Tibial artery (tissue), 4 donors: ENCODE measurements at places on chromosomes 6 and 20.

GRCh38 chr6:144027932-144028587 lies 20.0 kb upstream of the PLAGL1 start:
- DNase-seq: no peak

- DNase-seq: no peak
Observed at GRCh38 chr6:1697688-1698351, 88.1 kb downstream of the FOXC1 start.

GRCh38 chr6:9830808-9831207 lies 584.1 kb downstream of the TFAP2A start:
- no peak for DNase-seq

GRCh38 chr6:14273191-14273590 lies 155.6 kb downstream of the CD83 start:
- DNase-seq: no peak

DNA sequence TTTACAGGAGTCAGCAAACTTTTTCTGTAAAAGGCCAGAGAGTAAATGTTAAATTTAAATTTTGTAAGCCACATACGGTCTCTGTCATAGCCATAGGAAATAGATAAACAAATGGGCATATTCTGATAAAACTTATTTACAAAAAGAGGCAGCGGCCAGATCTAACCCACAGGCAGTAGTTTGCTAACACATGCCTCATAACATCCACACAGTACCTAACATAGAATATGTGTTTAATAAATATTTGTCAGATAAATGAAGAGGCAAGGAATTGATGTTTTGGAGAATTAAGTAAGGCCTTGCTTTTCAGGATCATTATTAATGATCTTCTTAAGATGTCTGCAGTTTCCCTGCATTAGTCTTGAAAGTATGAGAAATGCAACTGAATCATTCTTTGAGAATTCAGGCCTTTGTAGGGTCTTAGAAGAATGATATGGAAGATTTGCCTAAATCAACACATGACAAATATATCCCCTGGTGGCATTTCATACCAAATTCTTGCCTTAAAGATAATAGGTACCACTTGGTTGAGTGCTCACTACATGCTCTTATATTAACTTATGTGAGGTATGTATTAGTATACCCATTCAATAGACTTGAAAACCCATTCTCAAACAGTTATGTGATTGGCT lies 39.3 kb upstream of the TRAM2 start:
- no peak for DNase-seq

DNA sequence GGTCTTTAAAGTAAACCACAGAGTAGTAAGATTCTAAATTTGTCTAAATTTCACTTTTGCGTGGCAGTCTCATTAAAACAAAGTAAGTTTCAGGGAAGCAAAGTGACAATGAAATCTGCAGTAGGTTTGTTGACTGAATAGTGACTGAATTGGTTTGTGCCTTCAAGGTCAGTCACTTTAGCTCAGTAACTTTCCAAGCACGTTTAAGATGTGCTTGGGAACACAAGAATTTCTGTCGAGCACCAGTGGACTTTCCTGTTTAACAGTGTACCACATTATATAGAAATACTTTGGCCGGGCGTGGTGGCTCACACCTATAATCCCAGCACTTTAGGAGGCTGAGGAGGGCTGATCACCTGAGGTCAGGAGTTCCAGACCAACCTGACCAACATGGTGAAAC lies 1.7 kb upstream of the CD24 start:
- no peak for DNase-seq

- no peak for DNase-seq
Observed at GRCh38 chr20:34367155-34367554, 4.1 kb downstream of the ITCH start.

DNA sequence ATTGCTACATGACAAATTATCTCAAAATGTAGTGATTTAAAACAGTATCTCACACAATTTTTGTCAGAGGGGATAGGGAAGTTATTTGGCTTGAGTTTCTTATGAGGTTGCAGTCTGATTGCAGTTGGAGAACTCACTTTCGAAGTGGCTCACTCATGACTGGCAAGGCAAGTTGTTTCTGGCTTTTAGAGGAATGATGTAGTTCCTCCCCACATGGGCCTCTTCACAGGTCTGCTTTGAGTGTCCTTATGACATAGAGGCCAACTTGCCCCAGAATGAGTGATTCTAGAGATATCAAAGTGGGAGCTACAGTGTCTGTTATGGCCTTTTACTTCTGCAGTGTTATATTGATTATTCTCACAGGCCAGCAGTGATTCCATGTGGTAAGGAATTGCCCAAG lies 6.1 kb downstream of the DOP1A start:
- DNase-seq: no peak

DNA sequence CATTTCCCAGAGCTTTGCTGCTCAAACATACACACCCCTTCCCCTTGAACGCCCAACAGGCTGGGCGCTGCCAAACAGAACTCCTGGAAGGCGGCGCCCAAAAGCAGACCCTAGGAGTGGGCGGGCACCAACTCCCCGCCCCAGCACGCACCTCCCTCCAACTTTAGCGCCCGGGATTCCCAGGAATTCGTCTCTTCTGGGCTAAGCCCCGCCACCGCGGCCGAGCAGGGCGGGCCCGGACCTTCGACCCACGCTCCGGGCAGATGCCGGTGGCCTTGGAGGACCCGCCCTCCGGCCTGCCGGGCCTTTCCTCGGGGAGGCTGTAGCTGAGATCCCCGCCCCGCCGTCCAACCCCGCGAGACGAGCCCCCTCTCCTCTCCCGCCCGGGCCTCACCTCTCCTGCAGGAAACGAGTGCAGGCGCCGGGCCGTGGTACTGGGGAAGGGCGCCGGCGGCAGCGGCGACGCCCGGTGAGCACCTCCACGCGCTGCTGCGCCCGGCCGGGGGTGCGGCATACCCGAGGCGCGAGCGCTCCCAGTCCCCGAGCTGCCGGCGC lies 659 bp downstream of the MCUR1 start:
- peak; percentile 41 for DNase-seq

DNA sequence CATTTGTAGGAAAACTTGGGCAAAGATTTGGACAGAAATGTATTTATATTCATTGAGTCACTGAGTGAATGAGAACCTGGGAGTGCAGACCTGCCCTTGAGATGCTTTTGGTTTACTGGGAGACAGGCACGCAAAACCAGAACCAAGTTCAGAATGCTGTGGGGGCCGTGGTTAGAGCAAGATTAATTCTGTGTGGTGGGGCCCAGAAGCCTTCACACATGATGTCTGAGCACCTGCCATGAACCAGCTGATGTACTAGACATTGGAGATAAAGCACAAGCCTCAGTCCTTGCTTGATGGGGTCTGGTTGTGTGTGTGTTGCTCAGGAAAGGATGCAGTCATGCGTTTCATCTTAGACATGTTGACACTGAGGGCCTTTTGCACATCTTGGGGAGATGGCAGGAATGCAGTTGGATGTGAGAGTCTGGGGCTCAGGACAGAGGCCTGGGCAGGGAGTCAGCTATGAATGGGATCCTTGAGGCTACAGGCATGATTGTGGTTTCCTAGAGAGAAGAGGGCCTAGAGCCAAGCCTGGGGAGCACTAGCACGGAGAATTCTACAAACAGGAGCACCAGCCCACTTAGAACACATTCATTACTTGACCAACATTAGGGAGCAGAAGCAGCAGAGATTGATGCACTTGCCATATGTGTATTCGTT lies 114.3 kb upstream of the TMEM181 start:
- no peak for DNase-seq

DNA sequence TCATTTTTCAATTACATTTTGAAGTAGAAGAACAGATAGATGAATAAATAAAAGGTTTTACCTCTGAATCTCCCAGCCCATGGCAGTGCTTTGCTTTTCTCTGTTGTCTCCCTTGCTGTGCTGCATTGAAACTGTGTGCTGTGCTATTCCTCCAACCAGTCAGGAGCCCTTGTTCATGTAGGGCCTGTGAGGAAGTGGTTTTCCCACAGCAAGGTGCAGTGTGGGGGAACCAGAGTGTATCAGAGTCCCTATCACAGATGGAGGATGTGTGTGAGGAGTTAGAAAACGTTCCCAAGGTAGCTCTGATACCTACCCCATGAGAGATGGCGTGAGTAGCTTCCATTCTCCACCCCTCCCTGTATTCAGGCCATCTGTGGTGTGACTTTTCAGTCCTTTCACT lies 72.8 kb upstream of the RALGAPA2 start:
- no peak for DNase-seq

GRCh38 chr20:36202891-36203338 lies 33.4 kb upstream of the AAR2 start:
- DNase-seq: peak; percentile 62

DNA sequence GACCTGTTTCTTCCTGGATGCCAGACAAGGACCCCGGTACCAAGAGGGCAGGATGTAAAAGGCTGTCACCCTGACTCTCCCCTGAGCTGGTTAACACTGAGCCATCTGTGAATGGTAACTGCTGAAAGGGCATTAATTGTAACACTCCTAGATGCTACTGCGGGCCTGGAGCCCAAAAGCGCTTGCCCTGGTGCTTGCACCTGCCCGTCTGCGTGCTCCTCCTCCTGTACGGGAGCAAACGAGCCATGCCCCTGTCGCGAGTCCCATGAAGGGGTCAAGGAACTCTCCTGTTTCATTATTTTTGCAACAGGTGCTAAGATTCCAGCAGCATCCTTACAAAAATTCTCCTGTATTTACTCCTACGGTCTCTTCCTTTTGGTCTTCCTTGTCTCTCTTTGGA lies 140.0 kb upstream of the LAMA2 start:
- no peak for DNase-seq

DNA sequence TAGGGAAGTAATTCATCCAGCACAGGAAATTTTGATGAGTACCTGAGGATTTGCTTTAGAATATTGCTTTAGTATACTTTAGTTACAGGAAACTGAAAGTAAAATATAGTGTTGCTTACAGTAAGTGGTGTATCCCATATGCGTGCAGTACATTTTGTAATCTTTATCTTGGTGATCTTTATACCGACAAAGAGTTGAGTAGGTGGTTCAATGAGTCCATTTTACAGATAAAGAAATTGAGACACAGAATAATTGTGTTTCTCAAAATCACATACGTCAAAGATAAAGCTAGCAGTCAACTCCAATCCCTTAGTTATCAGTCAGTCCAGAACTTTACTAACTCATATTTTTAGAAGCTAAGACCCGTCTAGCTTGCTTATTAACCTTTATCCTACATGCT lies 65.8 kb upstream of the E2F3 start:
- DNase-seq: no peak

- DNase-seq: no peak
Observed at GRCh38 chr20:64210656-64211369, 44.7 kb upstream of the PCMTD2 start.

- no peak for DNase-seq
Observed at GRCh38 chr20:59020938-59021551, 1.8 kb downstream of the TUBB1 start.
